ENCODE measurements at places on chromosomes 7 and 10.

DNA sequence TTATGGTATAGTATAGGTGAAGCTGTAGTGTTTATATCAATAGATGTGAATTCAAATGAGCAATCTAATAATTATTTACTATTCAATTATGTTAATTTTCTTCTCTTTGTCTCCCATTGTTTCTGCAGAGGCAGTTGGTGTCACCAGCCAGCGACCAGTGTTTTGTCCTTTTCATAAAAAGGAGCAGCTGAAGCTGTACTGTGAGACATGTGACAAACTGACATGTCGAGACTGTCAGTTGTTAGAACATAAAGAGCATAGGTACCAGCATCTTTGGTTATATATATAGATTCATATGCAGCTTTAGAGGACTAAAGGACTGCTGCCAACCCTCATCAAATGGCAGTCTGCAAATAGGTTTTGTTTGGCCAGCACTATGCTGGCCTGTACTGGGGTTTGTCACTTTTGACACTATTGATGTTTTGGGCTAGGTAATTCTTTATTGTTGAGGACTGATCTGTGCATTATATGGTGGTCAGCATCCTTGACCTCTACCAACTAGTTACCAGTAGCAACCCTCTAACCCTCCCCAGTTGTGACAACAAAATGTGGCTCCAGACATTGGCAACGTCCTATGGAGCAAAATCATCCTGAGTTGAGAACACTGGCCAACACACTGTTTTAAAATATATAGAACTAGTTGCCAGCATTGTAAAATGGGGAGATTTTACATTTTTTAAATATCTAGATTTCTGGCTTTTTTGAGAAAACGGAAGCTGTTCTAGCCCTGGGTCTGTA, 59.2 kb downstream of the TRIM24 start:
- no peak for DNase-seq

DNA sequence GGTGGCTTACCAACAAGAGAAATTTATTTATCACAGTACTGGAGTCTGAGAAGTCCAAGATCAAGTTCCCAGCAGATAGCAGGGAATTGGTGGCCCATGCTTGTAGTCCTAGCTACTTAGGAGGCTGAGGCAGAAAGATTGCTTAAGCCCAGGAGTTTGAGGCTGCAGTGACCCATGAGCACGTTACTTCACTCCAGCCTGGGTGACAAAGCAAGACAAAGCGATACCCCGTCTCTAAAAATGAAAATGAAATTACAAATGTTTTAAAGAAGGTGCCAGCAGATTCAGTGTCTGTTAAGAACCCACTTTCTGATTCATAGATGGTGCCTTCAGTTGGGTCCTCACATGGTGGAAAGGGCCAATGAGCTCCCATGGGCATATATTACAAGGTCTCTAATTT, 20.6 kb upstream of the ARHGAP12 start:
- no peak for DNase-seq

DNA sequence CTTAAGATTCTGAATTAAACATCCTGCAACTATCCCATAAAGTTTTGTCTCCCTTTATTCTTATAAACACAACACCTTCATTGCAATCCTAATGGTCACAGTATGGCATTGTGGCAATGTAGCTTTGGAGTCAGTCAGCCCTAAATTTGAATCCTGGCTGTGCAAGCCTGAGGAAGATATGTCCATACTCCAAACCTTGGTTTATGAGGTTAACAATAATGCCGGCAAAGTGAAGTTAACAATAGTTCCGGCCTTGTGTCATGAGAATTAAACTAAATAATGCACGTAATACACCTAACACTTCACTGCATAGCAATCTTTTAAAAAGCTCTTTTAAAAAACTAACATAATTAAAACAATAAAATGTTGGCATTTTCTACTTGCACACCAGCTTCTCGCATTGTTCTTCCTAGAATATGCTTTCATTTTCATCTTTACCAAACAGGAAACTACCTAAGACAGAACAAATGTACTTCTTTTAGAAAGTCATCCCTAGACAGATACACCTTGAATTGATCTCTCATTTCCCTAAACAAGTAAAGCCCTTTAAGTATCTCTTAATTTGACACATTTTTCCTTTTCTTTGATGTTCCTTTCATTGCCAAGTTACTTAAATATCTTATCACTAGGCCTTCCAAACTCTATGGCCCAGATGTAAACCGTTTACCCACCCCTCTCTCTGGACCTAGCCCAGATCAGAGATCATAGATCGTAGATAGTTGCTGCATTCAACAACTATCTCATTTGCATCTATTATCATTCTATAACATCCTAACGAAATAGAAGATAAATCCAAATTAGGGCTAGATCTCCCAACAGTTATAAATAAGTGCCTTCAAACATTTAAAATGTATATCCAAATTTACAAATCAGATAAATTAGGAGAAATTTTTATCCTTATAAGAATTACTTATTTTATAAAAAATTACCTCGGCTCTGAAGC, 66.7 kb downstream of the CREB3L2 start:
- no peak for DNase-seq

- no peak for DNase-seq
These were observed 108.2 kb downstream of the LHPP start for GRCh38 chr10:124569623-124570470.

DNA sequence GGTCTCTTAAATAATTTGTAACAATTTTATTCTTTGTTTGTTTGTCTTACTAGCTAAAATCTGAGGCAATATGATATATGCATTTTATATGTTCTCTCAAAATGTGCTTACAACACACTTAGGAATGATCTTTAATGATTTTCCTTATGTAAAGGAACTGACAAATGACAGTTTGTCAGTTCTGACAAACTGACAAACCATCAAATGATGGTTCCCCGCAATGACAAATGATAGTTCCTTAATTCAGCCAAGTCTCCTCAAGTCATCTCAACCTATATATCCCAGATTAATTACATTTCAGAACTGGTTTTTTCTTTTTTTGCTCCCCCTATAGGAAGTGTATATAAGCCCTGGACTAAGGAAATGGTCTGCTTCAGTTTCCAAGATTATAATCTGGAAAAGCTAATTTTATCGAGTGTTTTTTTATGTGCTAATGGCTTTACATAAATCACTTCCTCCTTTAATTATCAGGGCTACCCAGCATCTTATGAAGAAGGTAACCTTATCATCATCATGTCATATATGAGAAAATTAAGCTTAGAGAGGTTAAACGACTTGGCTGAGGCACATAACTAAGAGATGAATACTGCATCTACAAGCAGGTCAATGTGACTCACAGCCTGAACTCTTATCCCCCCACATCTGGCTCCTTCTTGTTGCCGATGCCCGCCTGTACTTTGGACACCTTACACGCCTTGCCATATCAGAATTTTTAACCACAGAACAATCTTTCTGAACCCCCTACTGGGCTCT, 75.1 kb downstream of the RELN start:
- DNase-seq: no peak

DNA sequence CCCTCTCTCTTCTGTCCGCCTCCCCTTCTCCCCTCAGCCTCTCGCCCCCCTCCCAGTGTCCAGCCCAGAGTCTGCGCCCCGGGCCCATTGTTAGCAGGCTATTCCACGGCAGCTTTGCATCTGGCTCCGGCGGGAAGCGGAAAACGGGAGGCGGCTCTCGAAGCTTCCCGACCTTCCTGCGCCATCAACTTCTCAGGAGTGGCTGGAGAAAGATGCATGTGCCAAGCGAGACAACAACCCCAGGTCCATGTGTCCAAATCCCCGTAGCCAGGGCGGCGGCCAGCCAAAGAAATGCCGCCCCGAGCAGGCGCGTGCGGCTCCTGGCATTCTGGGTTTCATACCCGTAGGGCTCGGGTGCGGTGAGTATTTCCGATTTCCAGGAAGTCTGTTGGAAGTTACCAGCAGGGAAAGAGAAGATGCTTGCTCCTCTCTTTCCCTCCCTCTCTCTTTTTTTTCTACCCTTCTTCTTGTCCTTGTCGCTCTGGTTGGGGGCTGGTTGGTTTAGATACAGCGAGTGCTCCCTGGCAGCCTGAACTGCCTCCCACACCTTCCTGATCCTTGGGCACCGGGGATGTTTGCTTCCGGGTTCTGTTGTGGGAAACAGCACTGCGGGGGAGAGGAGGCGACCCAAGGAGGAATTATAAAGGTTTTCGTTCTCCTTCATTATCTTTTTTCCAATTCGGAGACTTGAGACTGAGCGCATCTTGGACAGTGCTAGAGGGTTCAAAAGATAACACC, 1.2 kb upstream of the HOXA2 start:
- DNase-seq: no peak

GRCh38 chr10:103763374-103764202, 91.8 kb downstream of the SH3PXD2A start:
- peak; percentile 58 for DNase-seq

GRCh38 chr7:54705436-54705835, 53.6 kb downstream of the SEC61G start:
- DNase-seq: peak; percentile 16

DNA sequence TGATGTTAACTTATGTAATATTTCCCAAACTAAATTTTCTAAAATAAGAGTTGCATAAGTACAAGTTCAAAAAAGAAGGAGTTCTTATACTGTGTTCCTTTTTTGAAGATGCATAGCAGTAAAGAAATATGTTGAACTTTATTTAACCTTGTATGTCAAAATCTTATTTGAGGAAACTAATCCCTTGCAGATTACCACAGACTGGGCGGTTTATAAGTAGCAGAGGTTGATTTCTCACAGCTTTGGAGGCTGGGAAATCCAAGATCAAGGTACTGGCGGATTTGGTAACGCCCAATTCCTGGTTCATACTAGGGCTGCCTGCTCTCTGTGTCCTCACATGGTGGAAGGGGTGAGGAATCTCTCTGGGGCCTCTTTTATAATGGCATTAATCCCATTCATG, 68.5 kb downstream of the GNAT3 start:
- DNase-seq: no peak

GRCh38 chr7:50739744-50740435, 42.8 kb downstream of the GRB10 start:
- no peak for DNase-seq

GRCh38 chr7:37526623-37527022, 78.0 kb upstream of the ELMO1 start:
- no peak for DNase-seq

DNA sequence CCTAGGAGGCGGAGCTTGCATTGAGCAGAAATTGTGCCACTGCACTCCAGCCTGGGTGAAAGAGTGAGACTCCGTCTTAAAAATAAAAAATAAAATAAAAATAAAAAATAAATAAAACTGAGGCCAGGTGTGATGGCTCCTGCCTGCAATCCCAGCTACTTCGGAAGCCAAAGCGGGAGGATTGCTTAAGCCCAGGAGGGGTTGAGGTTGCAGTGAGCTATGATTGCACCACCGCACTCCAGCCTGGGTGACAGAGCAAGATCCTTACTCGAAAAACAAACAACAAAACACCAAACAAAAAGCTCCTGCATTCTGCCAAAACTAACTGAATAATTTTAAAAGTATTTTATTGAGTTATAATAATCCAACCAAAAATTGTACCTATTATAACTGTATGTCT, 36.2 kb downstream of the AGAP4 start:
- DNase-seq: no peak

DNA sequence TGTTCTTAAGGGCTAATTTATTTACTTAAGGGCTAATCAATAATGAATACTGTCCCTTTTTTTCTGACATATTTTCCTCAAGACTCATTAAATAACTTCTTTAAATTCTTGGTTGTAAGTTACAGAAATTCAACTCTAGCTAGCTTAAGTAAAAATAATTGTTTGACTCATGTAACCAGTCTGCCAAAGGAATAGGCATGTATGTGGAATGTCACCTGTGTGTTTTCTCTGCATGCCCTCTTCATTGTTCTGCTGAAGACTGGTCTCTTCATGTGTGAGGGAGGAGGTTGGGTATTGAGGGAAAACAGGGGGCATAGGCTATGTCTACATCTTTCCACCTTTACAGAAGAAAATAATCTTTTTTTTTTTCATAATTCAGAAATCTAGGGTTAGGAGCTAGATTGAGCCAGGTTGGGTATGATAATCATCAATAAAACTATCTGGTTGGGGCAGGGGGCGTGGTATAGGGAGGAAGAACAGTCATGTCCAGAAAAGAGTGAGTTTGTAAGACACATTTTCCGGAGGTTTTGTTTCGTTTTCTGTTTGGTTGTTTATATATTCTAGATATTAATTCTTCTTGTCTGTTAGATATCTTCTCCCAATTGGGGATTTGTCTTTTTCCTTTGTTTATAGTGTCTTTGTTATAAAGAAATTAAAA, 37.9 kb downstream of the EXOC4 start:
- no peak for DNase-seq

GRCh38 chr10:23516530-23516929, 77.7 kb downstream of the OTUD1 start:
- peak; percentile 61 for DNase-seq

DNA sequence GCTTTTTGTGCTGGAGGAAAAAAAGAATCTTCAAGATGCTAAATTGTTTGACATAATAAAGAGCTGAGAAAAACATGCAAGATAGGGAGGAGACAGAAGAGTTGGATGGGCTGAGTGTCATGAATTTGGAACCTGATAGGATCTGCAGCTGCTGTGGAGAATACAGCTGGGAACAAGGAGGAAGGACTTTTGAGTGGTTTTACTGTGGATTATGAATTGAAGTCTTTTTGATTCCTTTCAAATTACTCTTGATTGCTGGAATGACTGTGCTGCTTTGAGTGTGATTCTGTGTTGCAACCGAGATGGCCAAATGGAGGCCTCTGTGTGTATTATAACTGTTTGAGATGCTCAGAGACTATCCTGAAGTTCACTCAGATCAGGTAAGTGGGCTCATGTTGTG, 4.0 kb downstream of the EFCAB10 start:
- DNase-seq: no peak

GRCh38 chr7:100865372-100865911, 1.7 kb upstream of the TRIP6 start:
- DNase-seq: peak; percentile 60

DNA sequence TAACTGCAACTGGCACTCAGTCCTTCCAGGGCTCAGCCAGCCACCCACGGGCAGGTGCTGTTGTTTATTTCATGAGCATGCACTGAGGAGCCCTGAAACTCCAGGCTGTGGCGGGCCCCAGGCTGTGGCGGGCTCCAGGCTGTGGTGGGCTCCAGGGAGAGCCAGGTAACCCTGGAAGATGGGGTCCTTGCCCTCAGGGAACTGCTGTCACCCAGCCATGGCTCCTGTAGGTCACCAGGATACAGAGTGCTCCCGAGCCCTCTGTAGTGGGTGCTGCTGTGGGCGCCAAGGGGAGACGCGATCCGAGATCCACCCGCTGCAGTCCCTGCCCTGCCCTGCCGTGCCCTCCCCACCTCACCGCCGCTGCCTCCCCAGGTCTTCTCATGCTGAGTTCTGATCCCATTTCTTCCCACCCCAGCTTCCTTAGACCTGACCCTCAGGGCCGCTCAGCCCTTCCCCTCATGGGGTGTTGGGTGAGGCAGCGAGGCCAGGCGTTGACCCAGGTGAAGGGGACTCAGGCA, 29.6 kb downstream of the LRRC27 start:
- DNase-seq: no peak
